ENCODE measurements at places on chromosomes 6 and 20.
A peak's percentile ranks its signal among the peaks of the same experiment; 100 is the strongest.

DNA sequence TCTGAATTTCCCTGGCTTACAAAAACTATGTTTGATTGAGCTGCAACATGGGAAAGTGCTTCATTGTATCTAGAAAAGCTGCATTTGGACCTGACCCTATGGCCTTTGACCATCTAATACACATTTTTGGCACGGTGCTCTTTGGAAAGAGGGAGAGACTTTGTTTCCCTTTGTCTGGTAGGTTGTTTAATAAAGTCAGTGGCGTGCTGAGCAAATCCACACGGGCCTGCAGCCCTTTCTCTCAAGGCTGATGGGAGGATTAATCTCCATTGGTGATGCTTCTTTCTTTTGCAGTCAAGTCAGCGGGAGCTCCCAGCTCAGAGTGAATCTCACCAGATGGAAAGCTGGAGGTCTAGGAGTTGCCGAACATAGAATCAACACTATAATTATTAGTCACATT lies 314.7 kb upstream of the CNR1 start:
- no peak overlapping the region for H3K4me3 ChIP-seq
- DNase-seq: no peak
- H3K27ac ChIP-seq: no peak overlapping the region
- no peaks in the 10 kb centered on the region for H3K36me3 ChIP-seq

DNA sequence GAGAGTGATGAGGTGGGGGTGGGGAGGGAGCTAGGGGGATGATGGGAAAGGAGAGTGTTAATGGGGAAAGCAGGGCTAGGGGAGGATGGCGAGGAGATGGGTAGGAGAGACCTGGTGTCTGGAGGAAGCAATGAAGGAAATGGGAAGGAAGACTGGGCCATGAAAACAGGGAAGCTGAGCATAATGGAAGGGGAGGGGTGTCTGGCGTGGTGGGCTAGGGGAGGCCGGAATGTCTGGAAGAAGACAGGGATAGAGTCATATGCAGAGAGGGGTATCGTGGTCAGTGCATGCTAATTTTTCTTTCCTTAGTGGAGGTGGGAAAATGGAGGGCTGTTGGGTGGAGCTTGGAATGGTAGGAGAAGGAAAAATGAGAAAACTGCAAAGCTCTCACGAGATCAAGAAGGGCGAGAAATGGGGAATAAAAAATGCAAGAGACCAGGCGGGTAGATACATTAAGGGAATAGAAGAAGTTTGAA lies 423 bp downstream of the KLHDC3 start:
- H3K36me3 ChIP-seq: peaks cover 33% of the 10 kb centered on the region
- peak overlapping the region; percentile 44 for H3K4me3 ChIP-seq

GRCh38 chr20:63337786-63338420 lies 23.2 kb downstream of the CHRNA4 start:
- no peak overlapping the region for H3K27ac ChIP-seq
- H3K27me3 ChIP-seq: peaks cover 15% of the 10 kb centered on the region
- H3K4me3 ChIP-seq: no peak overlapping the region
- DNase-seq: no peak

GRCh38 chr20:18692447-18692846 lies 104.6 kb downstream of the DTD1 start:
- H3K27me3 ChIP-seq: no peaks in the 10 kb centered on the region
- no peak overlapping the region for H3K27ac ChIP-seq
- no peak overlapping the region for H3K4me3 ChIP-seq
- no peak for DNase-seq

DNA sequence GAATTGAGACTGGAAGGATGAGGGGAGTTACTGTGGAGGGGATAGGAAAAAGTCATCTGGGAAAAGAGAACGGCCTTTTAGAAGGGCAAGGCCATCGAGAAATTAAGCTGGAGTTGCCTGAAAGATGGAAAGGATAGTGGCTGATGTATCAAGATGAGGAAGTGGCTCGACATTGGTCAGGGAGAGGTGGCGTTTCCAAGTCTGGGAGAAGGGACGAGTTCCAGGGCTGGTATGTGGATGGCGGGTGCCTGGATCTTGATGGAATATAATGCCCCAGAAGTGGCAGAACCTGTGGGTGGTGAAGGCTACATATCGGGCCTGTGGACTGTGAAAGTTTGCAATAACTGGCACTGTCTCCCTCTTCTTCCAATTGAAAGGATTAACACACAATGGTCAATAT lies 2.2 kb upstream of the SIRT5 start:
- no peaks in the 10 kb centered on the region for H3K36me3 ChIP-seq
- DNase-seq: no peak
- H3K4me3 ChIP-seq: no peak overlapping the region
- H3K4me1 ChIP-seq: no peaks in the 10 kb centered on the region
- H3K27ac ChIP-seq: no peak overlapping the region
- H3K27me3 ChIP-seq: no peaks in the 10 kb centered on the region

- H3K27ac ChIP-seq: no peak overlapping the region
- no peaks in the 10 kb centered on the region for H3K4me1 ChIP-seq
- no peaks in the 10 kb centered on the region for H3K27me3 ChIP-seq
- H3K4me3 ChIP-seq: no peak overlapping the region
- no peak for DNase-seq
These were observed 42.8 kb downstream of the MCHR2 start for GRCh38 chr6:99951016-99951805.

GRCh38 chr20:62148908-62149314 lies 5.3 kb downstream of the SS18L1 start:
- H3K4me3 ChIP-seq: no peak overlapping the region
- no peaks in the 10 kb centered on the region for H3K27me3 ChIP-seq
- H3K36me3 ChIP-seq: peaks cover 31% of the 10 kb centered on the region
- peak overlapping the region; percentile 44 for H3K27ac ChIP-seq

GRCh38 chr20:16020971-16021370 lies 552.3 kb downstream of the KIF16B start:
- H3K36me3 ChIP-seq: no peaks in the 10 kb centered on the region
- DNase-seq: peak; percentile 68
- H3K27me3 ChIP-seq: no peaks in the 10 kb centered on the region
- peak overlapping the region; percentile 57 for H3K27ac ChIP-seq
- H3K4me3 ChIP-seq: no peak overlapping the region
- H3K4me1 ChIP-seq: peaks cover 12% of the 10 kb centered on the region

- peaks cover 24% of the 10 kb centered on the region for H3K36me3 ChIP-seq
- peaks cover 17% of the 10 kb centered on the region for H3K4me1 ChIP-seq
- H3K4me3 ChIP-seq: no peak overlapping the region
- peak overlapping the region; percentile 34 for H3K27ac ChIP-seq
These were observed 83.0 kb downstream of the PHF20 start for GRCh38 chr20:35854713-35855348.

GRCh38 chr6:103236923-103237322 lies 1622.8 kb downstream of the HACE1 start:
- H3K27ac ChIP-seq: no peak overlapping the region
- no peak overlapping the region for H3K4me3 ChIP-seq
- DNase-seq: no peak
- H3K36me3 ChIP-seq: no peaks in the 10 kb centered on the region

DNA sequence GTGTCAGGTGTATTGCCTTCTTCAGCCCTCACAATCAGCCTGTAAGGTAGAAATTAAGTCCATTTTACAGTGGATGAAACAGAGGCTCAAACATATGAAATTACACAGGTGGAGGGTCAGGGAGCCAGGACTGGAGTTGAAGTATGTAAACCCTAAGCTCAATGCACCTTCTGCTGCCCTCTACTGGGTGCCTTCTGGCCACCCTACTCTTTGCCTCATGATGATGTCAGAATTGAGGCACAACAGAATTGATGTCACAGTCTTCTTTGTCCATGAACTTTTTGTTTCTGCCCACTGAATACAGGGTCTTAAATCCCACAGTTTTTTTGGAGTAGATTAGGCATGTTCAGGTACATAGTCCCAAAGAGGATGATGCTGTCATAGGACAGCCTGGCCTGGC lies 400.8 kb upstream of the CHD6 start:
- no peaks in the 10 kb centered on the region for H3K4me1 ChIP-seq
- H3K4me3 ChIP-seq: no peak overlapping the region
- no peaks in the 10 kb centered on the region for H3K36me3 ChIP-seq
- H3K27ac ChIP-seq: no peak overlapping the region

DNA sequence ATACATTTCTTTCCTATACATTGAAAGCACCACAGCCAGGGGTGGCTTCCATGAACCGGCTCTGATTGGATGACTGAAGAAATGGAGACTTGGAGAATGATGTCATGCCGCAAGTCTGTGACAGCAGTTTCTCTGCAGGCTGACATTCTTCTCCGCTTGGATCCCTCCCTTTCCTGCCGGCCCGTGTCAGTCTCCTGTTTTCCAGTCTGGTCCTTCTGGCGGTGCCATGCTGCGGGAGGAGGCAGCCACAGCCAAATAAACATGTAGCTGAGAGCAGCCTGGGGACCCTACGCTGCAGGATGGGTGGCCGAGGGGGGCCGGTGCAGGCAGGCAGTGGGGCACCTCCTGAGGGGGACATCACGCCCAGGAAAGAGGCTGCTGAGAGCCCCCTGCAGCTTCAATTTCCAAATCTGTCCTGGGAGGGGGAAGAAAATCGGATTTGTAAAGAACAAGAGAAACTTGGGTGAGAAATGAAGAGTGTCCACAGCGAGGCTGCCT lies 178.0 kb downstream of the TAF4 start:
- no peak overlapping the region for H3K27ac ChIP-seq
- no peak for DNase-seq
- no peak overlapping the region for H3K4me3 ChIP-seq
- no peaks in the 10 kb centered on the region for H3K36me3 ChIP-seq

DNA sequence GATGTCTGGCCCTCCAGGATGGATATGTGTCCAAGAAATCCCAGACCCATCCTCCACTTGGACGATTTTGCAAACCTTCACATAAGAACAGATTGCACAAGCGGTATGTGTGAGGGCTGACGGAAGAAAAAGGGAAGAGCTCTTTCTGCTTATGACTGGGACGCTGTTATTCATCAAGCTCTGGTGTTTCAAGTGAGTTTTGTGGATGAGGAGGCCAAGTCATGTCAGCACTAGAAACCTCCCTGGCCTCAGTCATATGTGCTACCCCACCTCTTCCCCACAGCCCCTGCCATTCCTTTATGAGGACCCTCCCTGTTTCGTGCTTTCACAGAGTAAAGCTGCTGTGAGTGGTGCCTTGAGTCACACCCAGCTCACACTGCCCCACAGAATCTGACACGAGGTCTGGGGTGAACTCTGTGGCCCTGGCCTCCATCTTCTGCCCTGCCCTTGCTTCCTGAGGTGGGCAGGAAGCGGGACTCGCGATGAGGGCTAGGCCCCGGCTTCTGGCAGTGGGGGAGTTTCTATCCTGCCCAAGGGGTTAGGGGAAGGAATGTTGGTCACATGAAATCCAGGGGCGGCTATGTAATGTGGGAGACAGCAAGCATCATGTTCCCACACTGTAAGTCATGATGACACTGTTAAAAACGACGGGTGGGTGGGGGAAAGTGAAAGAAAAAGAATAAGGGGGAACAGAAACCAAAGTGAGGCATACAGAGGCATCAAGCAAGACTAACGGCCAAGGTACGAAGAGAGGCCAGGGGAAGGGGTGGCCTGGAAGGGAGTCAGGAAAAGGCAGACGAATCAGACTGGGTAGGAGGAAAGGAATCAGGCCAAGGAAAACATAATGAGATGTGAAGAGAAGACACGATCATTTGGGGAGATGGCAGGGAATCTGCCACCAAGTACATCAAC lies 78.1 kb downstream of the PRDM1 start:
- H3K4me1 ChIP-seq: peaks cover 5% of the 10 kb centered on the region
- DNase-seq: no peak
- H3K27ac ChIP-seq: no peak overlapping the region
- no peak overlapping the region for H3K4me3 ChIP-seq

DNA sequence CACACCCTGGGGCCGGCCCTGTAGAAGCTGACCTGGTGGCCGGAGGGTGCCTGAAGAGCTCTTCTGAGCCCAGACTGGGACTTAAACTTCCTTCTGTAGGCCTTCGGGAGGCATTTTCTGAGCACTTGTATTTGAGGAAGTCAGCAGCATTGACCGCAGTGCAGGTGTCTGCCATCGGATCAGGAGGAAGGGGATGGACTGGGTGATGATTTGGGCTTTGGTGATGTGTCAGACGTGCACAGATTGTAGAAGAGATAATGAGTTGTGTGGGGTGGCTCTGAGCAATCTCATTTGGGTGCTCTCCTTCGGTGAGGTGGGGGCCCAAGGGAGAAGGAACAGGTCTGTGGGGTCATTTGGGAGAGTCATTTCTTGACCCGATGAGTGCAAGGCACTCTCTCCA lies 150.9 kb downstream of the ARID1B start:
- H3K27me3 ChIP-seq: no peaks in the 10 kb centered on the region
- H3K4me1 ChIP-seq: peaks cover 8% of the 10 kb centered on the region
- no peak overlapping the region for H3K4me3 ChIP-seq
- H3K36me3 ChIP-seq: no peaks in the 10 kb centered on the region
- no peak for DNase-seq

- DNase-seq: no peak
- H3K27ac ChIP-seq: no peak overlapping the region
- H3K36me3 ChIP-seq: no peaks in the 10 kb centered on the region
- H3K27me3 ChIP-seq: no peaks in the 10 kb centered on the region
These were observed 2.5 kb downstream of the CCR6 start for GRCh38 chr6:167125410-167125809.

DNA sequence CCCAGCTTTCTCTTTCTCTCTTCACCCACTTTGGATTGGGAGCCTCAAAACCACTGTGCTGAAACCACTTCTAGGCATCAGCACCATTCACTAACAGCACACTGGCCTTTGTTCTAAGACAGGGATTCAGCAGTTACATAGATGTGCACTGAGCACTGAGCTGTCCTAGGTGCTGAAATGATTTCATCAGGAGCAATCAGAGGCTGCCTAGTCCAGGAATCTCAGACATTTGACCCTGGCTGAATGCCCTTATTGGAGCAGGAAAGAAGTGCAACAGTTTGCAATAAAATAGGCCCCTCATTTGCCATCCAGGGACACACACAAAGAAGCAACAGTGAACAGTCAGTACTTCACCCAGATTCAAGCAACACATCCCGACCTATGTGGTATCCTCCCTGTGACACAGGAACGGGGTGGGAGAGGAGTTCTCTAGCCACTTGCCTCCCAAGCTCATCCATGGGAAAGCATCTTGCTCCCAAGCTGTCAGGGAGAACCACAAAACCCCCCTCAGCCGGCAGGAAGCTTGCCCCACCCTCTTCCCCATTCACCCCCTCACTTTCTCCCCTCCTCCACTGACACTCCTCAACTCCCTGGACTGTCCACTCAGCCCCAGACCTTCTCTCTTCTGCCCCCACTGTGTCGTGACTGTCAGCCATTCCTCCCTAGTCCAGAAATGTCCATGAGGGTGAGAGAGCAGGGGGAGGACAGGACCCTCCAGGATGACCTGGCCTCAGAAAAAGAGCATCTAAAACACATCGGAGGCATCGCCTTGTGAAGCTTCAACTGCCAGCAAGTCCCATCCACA lies 304.4 kb downstream of the PREX1 start:
- no peaks in the 10 kb centered on the region for H3K36me3 ChIP-seq
- no peaks in the 10 kb centered on the region for H3K4me1 ChIP-seq
- H3K27ac ChIP-seq: no peak overlapping the region
- no peak overlapping the region for H3K4me3 ChIP-seq
- DNase-seq: no peak

All from RWPE2 (cell line).